Chondrocyte (in vitro differentiated cells): ENCODE measurements at places on chromosomes 3 and 15.

DNA sequence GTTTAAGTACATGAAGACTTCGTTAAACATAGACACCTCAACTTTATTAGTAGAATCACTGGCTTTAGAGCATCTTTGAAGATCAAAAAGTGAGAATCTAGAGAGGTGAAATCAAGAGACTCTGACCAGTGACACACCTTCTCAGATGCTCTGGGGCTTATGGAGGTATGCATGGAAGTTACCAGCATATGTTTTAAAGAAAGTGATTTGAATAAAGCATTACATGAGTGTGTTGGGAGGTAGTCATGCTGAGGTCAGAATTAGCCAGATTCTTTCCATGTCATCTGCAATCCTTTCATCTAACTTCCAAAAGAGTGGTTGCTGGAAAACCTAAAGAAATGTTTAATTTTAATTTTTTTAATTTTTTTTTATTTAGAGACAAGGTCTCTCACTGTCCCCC is 658.0 kb upstream of the GOLIM4 start:
- DNase-seq: no peak

- DNase-seq: no peak
These were observed 187.5 kb downstream of the SPATA16 start for GRCh38 chr3:172953571-172953970.

GRCh38 chr3:154367221-154367620 is 42.9 kb upstream of the DHX36 start:
- no peak for DNase-seq

- DNase-seq: no peak
These were observed 172.1 kb upstream of the IL12A start for GRCh38 chr3:159816512-159816911.

- no peak for DNase-seq
These were observed 489 bp downstream of the HDGFL3 start for GRCh38 chr15:83207009-83207659.

GRCh38 chr15:60970246-60971170 is 258.6 kb downstream of the RORA start:
- DNase-seq: no peak

- no peak for DNase-seq
These were observed 294.8 kb upstream of the EPHA3 start for GRCh38 chr3:88812576-88812975.

GRCh38 chr3:129558081-129558771 is 15.3 kb downstream of the H1-8 start:
- DNase-seq: no peak

DNA sequence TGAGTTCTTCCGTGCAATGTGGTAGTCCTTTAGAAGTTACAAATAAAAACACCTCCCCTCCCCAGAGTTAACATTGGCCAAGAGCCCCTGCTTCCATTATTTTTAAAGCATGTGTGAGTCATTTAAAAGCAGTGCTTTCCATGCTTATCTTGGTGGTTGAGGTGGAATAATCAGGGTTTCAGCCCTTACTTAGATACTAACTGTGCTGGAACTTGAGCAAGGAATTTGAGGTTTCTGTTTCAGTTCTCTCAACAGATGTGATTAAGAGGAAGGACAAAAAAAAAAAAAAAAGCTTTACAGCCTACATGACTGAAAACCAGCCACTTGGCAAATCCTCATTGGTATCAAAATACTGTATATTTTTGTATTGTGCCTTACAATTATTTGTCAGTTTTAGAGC is 64.5 kb downstream of the CGNL1 start:
- no peak for DNase-seq

DNA sequence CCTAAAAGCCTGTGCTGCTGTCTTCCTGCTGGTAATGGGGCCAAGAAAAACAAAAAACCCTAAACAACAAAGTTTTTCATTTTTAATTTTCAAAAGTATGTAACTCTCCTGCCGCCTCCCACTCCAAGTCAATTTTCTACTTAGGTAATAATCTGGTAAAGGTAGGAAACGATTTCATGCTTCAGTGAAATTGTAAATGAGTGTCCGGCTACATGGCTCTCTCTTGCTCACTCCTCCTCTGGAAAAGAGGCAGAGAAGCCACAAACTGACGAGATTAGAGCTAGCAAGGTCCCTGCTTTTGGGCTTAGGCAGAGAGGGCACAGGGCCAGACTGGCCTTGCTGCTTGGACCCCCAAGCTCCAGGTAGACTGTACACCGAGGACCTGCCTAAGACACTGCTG is 23.5 kb downstream of the KLHL25 start:
- DNase-seq: no peak
